ENCODE measurements at places on chromosomes 3 and 15. TPM values are rescaled to one million over a fixed set of nuclear protein-coding genes. Genes with fewer than 3 reads are reported as not detected.
A peak's percentile ranks its signal among the peaks of the same experiment; 100 is the strongest.

- no peak for DNase-seq
- H3K4me3 ChIP-seq, result no peak overlapping the region
- no peaks in the 10 kb centered on the region for H3K36me3 ChIP-seq
- H3K4me1 ChIP-seq, result no peaks in the 10 kb centered on the region
- no peak overlapping the region for H3K27ac ChIP-seq
- H3K27me3 ChIP-seq, result no peaks in the 10 kb centered on the region
Measured at GRCh38 chr15:53739651-53740050, 19.8 kb downstream of the WDR72 start.

- DNase-seq, result peak; percentile 2
- no peaks in the 10 kb centered on the region for H3K36me3 ChIP-seq
- H3K27me3 ChIP-seq, result no peaks in the 10 kb centered on the region
- no peak overlapping the region for H3K4me3 ChIP-seq
- peaks cover 33% of the 10 kb centered on the region for H3K4me1 ChIP-seq
- peak overlapping the region; percentile 89 for H3K27ac ChIP-seq
Measured at GRCh38 chr3:79368403-79368802, 399.4 kb downstream of the ROBO1 start.

GRCh38 chr15:71043373-71043772, 71.9 kb upstream of the THSD4 start:
- H3K27ac ChIP-seq, result no peak overlapping the region
- H3K4me1 ChIP-seq, result no peaks in the 10 kb centered on the region
- no peak overlapping the region for H3K4me3 ChIP-seq
- DNase-seq, result no peak

GRCh38 chr3:105950881-105951600, 82.2 kb upstream of the CBLB start:
- DNase-seq, result no peak
- H3K4me1 ChIP-seq, result no peaks in the 10 kb centered on the region
- H3K4me3 ChIP-seq, result no peak overlapping the region
- no peaks in the 10 kb centered on the region for H3K36me3 ChIP-seq
- H3K27me3 ChIP-seq, result no peaks in the 10 kb centered on the region

GRCh38 chr15:35167675-35168074, 82.6 kb upstream of the NANOGP8 start:
- no peak overlapping the region for H3K27ac ChIP-seq
- DNase-seq, result no peak
- no peaks in the 10 kb centered on the region for H3K36me3 ChIP-seq

MEX3B gene
- 20.4 TPM for total RNA-seq

PTH1R gene
- not detected for total RNA-seq

DNA sequence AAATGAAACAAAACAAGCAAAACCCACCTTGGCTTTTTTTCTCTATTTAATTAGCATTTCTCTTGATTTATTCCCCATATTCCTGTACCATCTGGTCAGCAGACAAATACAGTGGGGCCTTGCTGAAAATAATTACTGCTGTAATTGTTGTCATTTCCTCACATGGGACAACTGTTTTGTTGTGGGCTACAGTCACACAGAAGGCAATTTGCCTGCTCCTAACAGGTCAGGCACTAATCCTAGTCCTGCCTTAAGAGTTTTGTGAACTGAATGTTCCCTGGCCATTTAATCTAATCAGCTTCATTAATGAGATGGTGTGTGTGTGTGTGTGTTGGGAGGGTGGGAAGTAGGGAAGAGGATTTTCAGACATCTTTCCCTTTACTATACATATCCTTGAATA, 11.6 kb downstream of the TRPC1 start:
- no peak overlapping the region for H3K27ac ChIP-seq
- no peak overlapping the region for H3K4me3 ChIP-seq
- H3K36me3 ChIP-seq, result no peaks in the 10 kb centered on the region
- H3K27me3 ChIP-seq, result no peaks in the 10 kb centered on the region
- DNase-seq, result no peak
- H3K4me1 ChIP-seq, result no peaks in the 10 kb centered on the region

BBX gene
- total RNA-seq, result 42.0 TPM

- DNase-seq, result peak; percentile 94
- H3K36me3 ChIP-seq, result no peaks in the 10 kb centered on the region
- H3K4me3 ChIP-seq, result no peak overlapping the region
- peaks cover 66% of the 10 kb centered on the region for H3K4me1 ChIP-seq
Measured at GRCh38 chr3:197487911-197488391, 67.8 kb downstream of the BDH1 start.

TIGIT gene
- total RNA-seq, result not detected

GRCh38 chr15:23695282-23695681, 8.2 kb upstream of the NDN start:
- no peak overlapping the region for H3K27ac ChIP-seq
- no peaks in the 10 kb centered on the region for H3K4me1 ChIP-seq

DNA sequence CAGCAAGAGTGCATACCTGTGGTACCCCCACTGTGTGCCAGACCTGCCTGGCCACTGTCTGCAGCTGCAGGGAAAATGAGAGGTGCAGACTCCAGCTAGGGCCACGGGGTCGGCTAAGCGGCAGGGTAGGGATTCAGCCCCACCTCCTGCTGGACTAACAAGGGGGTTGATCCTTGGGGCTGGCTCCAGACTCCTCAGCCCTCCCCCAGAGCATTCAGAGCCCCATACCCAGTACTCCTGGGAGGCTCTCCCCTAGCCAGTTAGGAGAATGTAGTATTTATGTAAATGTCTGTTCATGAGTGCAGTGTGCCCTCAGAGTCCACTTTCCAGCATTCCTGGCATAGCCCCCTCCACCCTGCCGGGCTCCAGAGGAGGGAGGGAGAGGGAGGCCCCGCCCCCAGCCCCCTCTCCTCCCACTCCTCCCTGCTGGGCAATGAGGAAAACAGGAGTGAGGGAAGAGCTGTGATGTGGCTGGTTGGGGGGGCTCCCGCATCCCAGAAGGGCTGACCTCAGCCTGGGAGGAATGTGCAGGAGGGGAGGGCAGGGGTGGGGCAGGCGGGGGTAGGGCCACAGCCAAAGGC, 4.5 kb upstream of the SEMA3B start:
- no peaks in the 10 kb centered on the region for H3K27me3 ChIP-seq
- H3K4me3 ChIP-seq, result no peak overlapping the region
- H3K4me1 ChIP-seq, result peaks cover 65% of the 10 kb centered on the region
- peaks cover 11% of the 10 kb centered on the region for H3K36me3 ChIP-seq

- H3K4me3 ChIP-seq, result no peak overlapping the region
- no peaks in the 10 kb centered on the region for H3K27me3 ChIP-seq
- no peak overlapping the region for H3K27ac ChIP-seq
- H3K4me1 ChIP-seq, result no peaks in the 10 kb centered on the region
Measured at GRCh38 chr3:150170852-150171520, 200.3 kb upstream of the PFN2 start.

- H3K27me3 ChIP-seq, result no peaks in the 10 kb centered on the region
- no peak for DNase-seq
- no peak overlapping the region for H3K27ac ChIP-seq
- no peak overlapping the region for H3K4me3 ChIP-seq
Measured at GRCh38 chr3:50164984-50165909, 10.1 kb downstream of the SEMA3F start.

- no peak overlapping the region for H3K27ac ChIP-seq
- no peak overlapping the region for H3K4me3 ChIP-seq
- H3K27me3 ChIP-seq, result no peaks in the 10 kb centered on the region
- no peak for DNase-seq
- H3K36me3 ChIP-seq, result no peaks in the 10 kb centered on the region
Measured at GRCh38 chr3:148162132-148162531, 535.6 kb upstream of the AGTR1 start.

ZDHHC19 gene
- total RNA-seq, result not detected

KIF9 gene
- 2.9 TPM for total RNA-seq

CAMK2N2 gene
- not detected for total RNA-seq

AMT gene
- 0.85 TPM for total RNA-seq

DNA sequence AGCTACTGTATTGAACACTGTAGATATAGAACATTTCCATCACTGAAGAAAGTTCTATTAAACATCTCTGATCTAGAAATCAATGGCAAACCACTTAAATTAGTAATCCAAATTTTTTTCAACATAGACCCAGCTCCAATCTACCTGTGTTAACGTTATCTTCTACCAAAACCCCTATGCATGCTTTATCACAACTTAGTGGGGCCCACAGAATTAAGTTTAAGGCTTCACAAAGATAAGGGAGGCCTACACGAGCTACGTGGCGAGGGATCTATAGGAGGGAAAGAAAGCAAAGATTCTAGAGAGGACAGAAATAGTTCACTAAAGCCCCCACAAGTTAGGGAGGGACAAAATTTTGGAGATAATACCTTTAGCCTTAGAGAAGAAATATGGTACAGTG, 116.1 kb downstream of the TFDP2 start:
- no peaks in the 10 kb centered on the region for H3K4me1 ChIP-seq
- no peaks in the 10 kb centered on the region for H3K27me3 ChIP-seq
- H3K36me3 ChIP-seq, result no peaks in the 10 kb centered on the region

DNA sequence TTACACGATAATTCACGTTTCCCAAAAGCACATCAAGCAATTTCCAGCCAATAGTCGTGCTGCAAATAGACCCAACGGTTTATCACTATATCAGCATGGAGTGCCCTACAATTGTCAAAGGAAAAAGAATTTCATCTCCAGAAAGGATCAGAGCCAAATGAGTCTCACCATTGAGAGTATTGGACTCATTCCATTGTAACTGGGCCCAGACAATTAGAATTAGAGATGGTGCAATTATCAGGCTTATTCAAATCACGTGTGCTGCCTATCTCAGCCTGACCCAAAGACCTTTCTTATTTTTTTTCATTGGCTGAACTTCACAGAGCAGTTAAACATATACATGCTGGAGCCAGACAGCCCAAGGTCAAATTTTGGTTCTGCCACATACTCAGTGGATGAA, 87.0 kb upstream of the LRTM1 start:
- H3K27ac ChIP-seq, result no peak overlapping the region
- H3K4me1 ChIP-seq, result peaks cover 33% of the 10 kb centered on the region
- H3K27me3 ChIP-seq, result no peaks in the 10 kb centered on the region
- DNase-seq, result no peak
